Heart left ventricle (tissue), 16 donors: ENCODE measurements at places on chromosomes 13 and 19.

DNA sequence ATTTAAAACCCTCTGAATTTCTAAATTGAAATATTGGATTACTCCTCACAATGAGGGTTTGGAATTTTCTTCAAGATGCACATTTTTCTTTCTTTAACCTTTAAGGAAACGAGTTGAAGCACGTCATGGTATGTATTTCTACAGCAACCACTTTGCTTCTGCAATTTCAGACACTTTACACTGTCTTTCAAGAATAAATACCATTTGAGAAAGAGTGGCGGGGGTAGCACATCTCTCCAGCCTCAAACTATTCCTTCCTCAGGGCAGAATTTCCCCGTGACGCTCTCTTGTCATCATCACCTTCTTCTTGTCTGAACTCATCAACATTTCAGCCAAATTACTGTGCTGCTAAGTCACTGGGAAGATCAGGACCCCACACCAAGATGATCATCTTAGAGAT, 1073.4 kb downstream of the EFNB2 start:
- DNase-seq: no peak
- H3K27ac ChIP-seq: no peak overlapping the region
- no peaks in the 10 kb centered on the region for H3K27me3 ChIP-seq
- H3K4me3 ChIP-seq: no peak overlapping the region

DNA sequence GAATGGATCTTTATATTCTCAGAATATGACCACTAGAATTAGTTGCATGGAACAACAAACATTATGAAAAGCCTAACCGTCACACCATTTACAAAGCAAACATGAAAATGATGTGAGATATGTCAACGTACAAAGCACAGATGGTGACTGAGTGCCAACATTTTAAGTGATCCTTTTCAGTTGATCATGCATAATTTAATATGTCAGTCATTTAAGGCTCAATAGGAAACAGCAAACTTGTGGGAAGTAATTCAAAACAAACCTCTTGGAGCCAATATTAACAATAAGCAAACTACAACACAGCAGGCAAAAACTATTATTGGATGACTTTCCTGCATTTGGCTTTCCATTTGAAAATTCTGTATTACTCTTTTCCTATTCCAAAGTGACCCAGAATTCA, 277.6 kb downstream of the SLITRK6 start:
- no peak for DNase-seq
- H3K27ac ChIP-seq: no peak overlapping the region
- H3K4me1 ChIP-seq: no peaks in the 10 kb centered on the region
- H3K27me3 ChIP-seq: no peaks in the 10 kb centered on the region

- peak; percentile 49 for DNase-seq
- H3K4me1 ChIP-seq: peaks cover 31% of the 10 kb centered on the region
- H3K27me3 ChIP-seq: no peaks in the 10 kb centered on the region
- H3K4me3 ChIP-seq: peak overlapping the region; percentile 63
These were observed 575 bp downstream of the CARM1 start for GRCh38 chr19:10871711-10872545.

GRCh38 chr13:40190641-40191100, 475.8 kb downstream of the FOXO1 start:
- no peak overlapping the region for H3K4me3 ChIP-seq
- no peaks in the 10 kb centered on the region for H3K36me3 ChIP-seq
- H3K27ac ChIP-seq: peak overlapping the region; percentile 77
- H3K4me1 ChIP-seq: peaks cover 49% of the 10 kb centered on the region

DNA sequence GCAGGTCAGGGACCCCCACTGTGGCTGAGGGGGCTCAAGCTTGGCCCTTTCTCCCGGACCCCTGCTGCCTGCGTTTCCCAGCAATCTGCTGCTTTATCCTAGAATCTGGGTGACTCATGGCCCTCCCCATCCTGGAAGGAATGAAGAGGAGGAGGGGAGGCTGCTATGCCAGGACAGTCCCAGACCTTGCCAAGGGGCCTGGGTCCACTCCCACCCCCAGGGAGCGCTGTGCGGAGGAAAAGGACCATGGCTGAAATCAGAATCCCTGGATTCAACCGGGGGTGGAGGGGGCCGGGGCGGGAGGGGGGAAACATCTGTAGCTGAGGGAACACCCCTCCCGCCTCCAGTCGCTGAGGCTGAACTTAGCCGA, 20.5 kb downstream of the ZNF114 start:
- no peaks in the 10 kb centered on the region for H3K36me3 ChIP-seq
- H3K4me3 ChIP-seq: peak overlapping the region; percentile 39
- H3K27me3 ChIP-seq: no peaks in the 10 kb centered on the region
- H3K4me1 ChIP-seq: peaks cover 9% of the 10 kb centered on the region
- DNase-seq: no peak

GRCh38 chr13:31166591-31166990, 4.9 kb upstream of the HSPH1 start:
- DNase-seq: no peak
- H3K4me3 ChIP-seq: no peak overlapping the region
- H3K27ac ChIP-seq: no peak overlapping the region
- H3K4me1 ChIP-seq: peaks cover 5% of the 10 kb centered on the region

DNA sequence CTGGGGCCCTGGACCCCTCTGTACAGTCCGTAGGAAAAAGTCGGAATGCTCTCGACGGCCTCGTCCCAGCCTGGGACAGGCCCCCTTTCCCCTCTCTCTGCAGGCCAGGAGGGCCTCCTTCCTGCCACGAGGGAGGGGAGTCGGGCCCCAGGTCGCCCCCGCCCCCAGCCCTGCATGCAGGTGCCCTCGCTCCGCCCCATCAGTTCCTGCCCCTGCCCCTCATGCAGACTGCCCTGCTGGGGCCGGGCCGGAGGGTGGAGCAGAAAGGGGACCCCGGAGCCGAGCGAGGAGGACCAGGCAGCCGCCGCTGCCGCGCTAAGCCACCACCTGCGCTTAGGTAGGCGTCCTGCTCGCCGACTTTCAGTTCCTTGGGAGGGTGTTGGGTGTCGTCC, 7.3 kb downstream of the LYL1 start:
- no peak for DNase-seq
- H3K27ac ChIP-seq: peak overlapping the region; percentile 86
- no peaks in the 10 kb centered on the region for H3K36me3 ChIP-seq
- H3K27me3 ChIP-seq: peaks cover 3% of the 10 kb centered on the region

DNA sequence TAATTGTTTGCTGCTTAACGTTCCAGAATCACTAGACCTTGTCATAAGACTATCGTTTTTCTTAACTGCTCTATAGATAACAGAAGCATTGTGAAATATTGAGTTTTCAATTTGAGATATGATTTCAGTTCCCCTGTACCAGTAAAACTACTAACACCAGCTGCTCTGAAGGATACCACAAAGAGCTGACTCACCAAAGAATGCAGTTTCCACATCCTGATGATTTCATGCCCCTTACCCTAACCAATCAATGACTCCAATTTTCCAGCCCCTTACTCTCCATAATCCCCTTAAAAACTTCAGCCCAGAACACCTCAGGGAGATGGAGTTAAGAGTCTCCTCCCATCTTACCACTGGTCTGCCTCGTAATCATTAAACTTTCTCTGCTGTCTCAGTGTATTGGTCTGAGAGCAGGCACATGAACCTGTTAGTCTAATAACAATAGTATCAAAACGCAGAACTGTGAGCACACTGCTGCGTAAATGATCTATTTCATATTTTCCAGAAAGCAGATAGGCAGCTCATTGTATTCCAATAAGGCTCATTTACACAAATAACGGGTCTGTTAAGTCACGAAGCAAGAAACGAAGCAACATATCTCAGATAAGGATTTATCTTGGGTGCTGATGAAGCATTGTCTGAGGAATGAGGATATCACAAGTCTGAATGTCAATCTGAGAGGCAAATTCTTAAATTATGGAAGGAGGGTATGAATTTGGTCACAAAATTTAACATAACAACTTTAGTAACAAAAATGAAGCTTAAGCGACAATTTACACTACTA, 14.1 kb upstream of the CCNA1 start:
- H3K27ac ChIP-seq: no peak overlapping the region
- H3K4me1 ChIP-seq: no peaks in the 10 kb centered on the region
- no peaks in the 10 kb centered on the region for H3K36me3 ChIP-seq
- H3K4me3 ChIP-seq: no peak overlapping the region
- DNase-seq: no peak

GRCh38 chr13:66640231-66640630, 589.9 kb downstream of the PCDH9 start:
- H3K27me3 ChIP-seq: no peaks in the 10 kb centered on the region
- no peak overlapping the region for H3K27ac ChIP-seq
- H3K4me1 ChIP-seq: no peaks in the 10 kb centered on the region
- DNase-seq: no peak
- H3K36me3 ChIP-seq: no peaks in the 10 kb centered on the region

DNA sequence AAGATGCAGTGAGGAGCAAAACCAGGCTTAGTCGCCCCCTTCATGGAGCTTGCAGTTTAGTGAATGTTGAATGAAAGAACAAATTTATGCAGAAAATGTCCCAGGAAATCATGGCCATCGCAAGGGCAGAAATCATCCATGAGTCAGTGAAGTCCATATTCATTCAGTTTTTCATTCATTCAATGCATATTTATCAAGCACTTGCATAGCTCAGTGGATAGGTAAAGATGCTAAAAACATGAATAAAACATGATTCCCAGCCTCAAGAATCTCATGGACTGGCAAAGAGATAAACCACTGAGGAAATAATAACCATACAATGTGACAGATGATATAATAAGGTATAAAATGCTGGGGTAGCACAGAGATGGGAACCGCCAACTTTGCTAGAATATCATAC, 58.8 kb downstream of the HSPH1 start:
- H3K27ac ChIP-seq: no peak overlapping the region
- H3K36me3 ChIP-seq: no peaks in the 10 kb centered on the region
- no peak overlapping the region for H3K4me3 ChIP-seq
- H3K27me3 ChIP-seq: no peaks in the 10 kb centered on the region
- DNase-seq: no peak

GRCh38 chr19:39818626-39819097, 15.3 kb downstream of the DYRK1B start:
- peaks cover 13% of the 10 kb centered on the region for H3K4me1 ChIP-seq
- no peaks in the 10 kb centered on the region for H3K36me3 ChIP-seq

DNA sequence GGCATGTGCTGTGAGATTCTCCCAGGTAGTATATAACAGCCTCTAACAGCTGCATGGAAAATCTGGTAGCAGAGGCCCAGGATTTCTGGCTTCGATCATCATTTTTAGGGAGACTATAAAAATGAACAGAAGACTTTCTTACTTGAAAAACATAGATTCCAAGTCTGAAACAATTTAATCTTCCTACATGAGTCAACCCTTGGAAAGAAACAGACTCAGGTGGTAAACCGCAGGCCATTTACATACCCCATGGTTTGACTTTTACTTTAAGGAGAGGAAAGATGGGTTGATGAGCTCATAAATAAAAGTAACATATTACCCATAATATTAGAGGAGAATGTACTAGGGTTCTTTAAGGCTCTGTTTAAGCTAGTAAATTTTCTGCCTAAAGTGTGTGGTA, 121.6 kb downstream of the CYSLTR2 start:
- no peaks in the 10 kb centered on the region for H3K36me3 ChIP-seq
- no peak for DNase-seq
- no peak overlapping the region for H3K4me3 ChIP-seq
- no peak overlapping the region for H3K27ac ChIP-seq
- H3K27me3 ChIP-seq: no peaks in the 10 kb centered on the region

DNA sequence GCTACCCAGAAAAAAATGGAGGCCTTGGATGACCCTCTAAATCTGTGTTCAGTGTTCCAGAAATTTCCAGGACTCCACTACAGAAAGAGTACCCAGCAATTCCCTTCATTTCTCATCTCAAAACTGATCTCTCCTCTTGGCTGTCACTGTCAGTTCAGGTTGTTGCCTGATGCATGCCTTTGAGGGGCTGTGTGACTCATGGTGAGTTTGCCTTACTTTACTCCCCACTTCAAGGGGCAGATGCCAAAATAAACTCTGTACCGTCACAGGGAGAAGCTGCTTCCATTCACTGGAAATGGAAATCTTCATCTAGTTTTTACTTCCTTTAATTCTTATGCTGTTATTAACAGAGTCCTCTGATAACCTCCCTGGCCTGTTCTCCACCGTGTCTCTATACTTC, 1075.0 kb downstream of the DIAPH3 start:
- H3K27me3 ChIP-seq: no peaks in the 10 kb centered on the region
- DNase-seq: no peak
- no peaks in the 10 kb centered on the region for H3K4me1 ChIP-seq

DNA sequence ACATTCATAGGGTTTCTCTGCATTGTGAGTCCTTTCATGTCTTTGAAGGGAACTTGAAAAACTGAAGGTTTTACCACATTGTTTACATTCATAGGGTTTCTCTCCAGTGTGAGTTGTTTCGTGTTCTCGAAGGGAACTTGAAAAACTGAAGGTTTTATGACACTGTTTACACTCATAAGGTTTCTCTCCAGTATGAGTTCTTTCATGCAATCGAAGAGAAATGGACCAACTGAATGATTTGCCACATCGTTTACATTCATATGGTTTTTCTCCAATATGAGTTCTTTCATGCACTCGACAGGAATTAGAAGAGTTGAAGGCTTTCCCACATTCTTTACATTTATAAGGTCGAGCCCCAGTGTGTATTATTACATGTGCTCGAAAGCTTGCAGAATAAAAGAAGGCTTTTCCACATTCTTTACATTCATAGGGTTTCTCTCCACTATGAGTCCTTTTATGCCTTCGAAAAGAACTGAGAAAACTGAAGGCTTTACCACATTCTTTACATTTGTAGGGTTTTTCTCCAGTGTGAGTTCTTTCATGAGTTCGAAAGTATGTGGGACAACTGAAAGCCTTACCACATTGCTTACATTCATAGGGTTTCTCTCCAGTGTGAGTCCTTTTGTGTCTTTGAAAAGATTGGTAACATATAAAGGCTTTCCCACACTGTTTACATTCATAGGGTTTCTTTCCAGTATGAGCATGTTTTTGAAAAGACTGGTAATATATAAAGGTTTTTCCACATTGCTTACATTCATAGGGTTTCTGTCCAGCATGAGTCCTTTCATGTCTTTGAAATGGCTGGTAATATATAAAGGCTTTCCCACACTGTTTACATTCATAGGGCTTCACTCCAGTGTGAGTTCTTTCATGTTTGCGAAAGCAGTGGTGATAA, 20.7 kb downstream of the ZNF14 start:
- peaks cover 74% of the 10 kb centered on the region for H3K36me3 ChIP-seq
- DNase-seq: no peak
- H3K4me3 ChIP-seq: no peak overlapping the region
- no peak overlapping the region for H3K27ac ChIP-seq
